ENCODE measurements at places on chromosomes 1 and 21.

DNA sequence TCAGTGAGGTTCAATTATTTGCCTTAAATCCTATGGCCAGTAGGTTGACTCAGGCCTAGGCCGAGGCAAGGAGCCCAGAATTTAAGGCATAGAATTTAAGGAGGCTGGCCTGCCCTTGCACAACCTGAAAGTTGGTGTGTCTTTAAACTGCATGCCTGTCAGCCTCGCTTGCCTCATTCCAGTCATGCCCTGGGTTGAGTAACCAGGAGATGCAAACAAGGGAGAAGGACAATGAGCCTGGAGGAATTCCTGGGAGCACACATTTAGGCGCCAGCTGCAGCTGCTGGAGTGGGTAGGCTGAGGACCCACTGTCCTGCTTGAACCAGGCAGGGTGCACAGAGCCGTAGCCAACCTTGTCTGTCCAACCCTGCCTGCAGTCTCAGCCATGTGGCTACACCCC is 11.7 kb downstream of the CD2 start:
- no peak for DNase-seq

- DNase-seq = no peak
Observed at GRCh38 chr1:199333180-199333579, 694.3 kb upstream of the NR5A2 start.

GRCh38 chr21:42027822-42028765 is 17.9 kb upstream of the ZBTB21 start:
- no peak for DNase-seq

DNA sequence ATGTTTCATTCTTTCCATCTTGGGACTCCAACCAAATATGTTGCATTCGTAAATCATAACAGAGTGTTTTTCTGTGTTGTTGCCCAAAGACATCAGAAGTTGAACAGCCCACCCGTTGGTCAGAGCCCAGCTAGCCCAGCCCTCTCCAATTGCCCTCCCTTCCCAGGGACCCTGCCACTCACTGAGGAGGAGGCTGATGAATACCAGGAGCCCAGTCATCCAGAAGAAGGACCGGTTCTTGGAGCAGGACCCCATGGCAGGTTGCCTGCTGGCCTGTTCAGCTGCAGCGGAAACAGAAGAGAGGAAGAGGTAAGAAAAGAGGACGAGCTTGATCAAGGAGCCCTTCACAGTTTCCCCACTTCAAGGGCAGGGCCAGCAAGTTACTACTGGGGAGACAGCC is 172.2 kb upstream of the ETV3 start:
- DNase-seq = no peak

DNA sequence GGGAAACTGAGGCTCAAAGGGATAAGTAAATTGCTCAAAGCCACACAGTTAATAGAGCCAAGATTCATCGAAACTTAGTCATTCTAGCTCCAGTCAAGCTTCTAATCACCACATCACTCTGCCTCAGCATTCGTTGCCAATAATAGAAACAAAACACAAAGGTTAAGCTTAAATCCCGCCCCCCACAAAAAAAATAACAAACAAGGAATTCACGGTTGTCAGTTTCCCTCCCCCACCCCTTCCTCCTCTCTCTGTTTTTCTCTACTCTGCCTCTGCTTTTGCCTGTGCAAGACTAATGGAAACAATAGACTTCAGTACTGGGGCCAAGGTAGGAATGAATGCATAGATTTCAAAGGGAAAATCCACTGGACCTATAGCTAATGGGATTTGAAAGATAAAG is 70.7 kb upstream of the ZNF644 start:
- DNase-seq = no peak

DNA sequence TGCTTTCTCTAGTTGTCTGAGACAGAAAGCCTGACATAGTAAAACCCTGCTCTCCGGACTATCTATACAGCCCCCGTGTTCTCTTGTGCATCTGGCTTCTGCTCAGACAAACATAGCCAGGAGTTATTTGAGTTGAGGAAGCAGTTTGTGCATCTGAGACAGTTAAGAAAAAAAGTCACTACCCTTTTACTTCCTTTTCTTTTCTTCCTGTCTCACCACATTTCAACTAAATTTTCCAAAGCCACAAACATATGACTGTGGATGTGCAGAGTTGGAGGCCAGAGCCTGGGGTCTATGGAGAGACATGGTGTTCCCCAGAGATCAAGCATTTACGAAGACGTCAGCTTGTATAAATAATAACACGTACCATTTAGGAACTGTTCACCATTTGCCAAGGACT is 158.5 kb upstream of the FGGY start:
- DNase-seq = no peak

DNA sequence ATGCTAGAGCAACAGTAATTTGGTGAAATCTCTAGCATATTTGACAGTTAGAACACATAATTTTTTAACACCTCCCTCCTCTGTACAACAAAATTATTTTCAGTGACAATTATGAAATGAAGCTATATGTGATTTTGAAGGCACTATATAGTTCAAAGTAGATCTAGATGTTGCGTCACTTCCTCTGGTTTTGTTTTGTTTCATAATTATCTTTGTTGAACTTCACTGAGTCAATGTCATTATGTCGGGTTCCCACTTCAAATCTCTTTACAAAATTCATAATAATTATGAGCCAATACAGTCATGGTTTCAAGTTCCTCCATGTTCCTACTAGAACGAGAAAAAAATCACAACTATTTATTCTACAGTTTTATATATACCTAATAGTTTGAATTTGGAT is 254.8 kb upstream of the PLXNA2 start:
- no peak for DNase-seq

DNA sequence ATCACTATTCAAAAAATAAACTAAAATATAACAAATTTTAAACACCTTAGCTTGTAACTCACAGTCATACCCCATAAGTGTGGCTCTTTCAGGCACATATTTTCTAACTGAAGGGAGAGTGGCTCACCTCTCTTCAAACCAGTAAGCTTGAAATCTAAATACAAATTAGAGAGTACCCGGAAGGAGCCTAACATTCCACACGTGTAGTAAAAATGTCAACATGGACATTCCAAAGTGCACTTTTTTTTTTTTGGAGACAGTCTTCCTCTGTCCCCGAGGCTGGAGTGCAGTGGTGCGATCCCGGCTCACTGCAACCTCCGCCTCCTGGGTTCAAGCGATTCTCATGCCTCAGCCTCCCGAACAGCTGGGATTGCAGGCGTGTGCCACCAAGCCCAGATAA is 275.6 kb upstream of the ADGRL2 start:
- no peak for DNase-seq

DNA sequence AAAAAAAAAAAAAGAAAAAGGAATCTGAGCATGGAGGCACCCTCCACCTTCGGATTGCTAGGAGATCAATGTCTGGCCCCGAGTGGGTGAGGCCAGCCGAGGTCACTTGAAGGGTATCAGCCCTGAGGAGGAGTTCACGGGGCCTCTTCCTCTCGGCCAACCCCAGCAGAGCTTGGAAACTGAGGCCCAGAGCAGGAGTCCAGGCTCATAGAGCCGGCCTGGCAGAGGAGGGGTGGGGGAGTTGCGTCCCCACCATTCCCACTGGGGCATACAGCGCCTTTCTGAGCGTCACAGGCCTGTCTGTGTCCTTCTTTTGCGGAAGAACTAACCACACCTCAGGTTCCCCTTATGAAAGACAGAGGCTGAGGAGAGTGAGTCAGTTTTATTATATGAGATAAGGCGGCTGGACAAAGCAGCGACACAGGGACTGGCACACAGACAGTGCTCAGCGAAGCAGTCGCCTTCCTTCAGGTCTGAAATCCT is 17.1 kb upstream of the EPHA2 start:
- DNase-seq = no peak

DNA sequence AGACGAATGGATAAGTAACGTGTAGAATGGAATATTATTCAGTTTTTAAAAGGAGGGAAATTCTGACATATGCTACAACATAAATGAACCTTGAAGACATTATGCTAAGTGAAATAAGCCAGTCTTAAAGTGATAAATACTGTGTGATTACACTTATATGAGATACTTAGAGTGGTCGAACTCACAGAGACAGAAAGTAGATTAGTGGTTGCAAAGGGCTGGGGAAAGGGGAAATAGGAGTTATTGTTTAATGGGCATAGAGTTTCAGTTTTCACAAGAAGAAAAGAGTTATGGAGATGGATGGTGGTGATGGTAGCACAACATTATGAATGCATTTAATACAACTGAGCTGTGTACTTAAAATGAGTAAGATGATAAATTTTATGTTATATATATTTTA is 14.7 kb upstream of the AHCYL1 start:
- DNase-seq = no peak

- DNase-seq = no peak
Observed at GRCh38 chr1:226734611-226735153, 4.4 kb downstream of the ITPKB start.

- DNase-seq = no peak
Observed at GRCh38 chr1:10917513-10918454, 94.7 kb upstream of the TARDBP start.

GRCh38 chr1:156060937-156061636 is at the start of gene RAB25:
RAB25 (plus strand) TSS chr1:156061160; CDS start chr1:156061401, 241 bp downstream.
- no peak for DNase-seq

GRCh38 chr1:162919034-162919433 is 58.1 kb upstream of the CCDC190 start:
- no peak for DNase-seq

DNA sequence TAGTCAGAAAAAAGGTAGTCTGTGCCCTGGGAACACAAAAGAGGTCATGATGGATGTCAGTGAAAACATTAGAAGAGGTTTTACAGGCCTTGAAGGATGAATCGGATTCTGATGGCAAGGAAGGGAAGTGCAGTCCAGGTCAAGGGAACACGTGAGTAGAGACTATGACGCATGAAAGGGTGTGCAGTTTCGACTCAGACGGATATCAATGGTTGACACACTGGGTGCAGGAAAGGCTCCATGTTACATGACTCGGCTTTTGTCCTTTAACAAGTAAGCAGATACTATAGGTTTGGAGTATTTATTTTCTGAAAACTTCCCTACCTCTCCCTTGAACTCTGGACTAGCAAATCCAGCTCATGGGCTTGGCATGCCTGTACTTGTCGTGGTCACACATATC is 55.3 kb downstream of the SEC16B start:
- DNase-seq = no peak

DNA sequence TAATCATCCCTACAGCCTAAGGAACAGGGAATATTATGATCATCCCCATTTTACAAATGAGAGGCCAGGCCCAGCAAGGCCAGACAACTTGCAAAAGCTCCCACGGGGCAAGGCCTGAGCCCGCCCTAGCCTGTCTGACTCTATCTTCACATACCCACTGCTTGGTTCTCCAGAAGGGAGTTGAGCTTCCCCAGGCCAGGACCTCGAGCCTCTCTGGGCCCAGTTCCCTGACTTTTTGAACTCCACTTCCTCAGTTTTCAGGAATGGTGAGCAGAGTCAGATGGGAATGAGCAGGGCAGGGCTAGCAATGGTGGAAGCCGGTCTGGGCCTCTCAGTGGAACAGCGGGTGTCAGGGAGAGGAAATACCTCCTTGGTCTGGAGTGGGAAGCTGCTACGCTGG is 39.3 kb downstream of the CACNA1S start:
- no peak for DNase-seq

GRCh38 chr1:116335850-116336624 is 37.0 kb upstream of the ATP1A1 start:
- DNase-seq = no peak

DNA sequence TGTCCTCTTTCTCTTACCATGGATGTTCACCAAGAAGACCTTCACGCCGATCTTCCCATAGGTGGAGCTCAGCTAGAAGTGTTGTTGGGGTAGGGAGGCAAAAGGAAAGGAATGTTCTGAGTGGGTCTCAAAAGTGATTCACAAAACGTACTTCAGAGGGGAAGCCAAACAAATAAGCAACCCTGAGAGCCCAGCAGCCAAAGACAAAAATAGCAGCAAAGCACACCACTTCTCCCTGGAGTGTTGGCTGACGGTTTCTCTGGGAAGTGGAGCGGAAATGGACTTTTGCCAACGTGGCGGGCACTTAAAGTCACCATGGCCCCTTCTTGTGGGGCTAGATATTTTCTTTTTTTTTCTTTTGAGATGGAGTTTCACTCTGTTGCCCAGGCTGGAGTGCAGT is 23.1 kb downstream of the SLC26A9 start:
- no peak for DNase-seq

GRCh38 chr1:191869790-191870312 is 288.4 kb upstream of the RGS18 start:
- DNase-seq = no peak

GRCh38 chr1:41640141-41640751 is 155.8 kb upstream of the EDN2 start:
- no peak for DNase-seq

- no peak for DNase-seq
Observed at GRCh38 chr1:218775501-218776021, 398.1 kb upstream of the LYPLAL1 start.

DNA sequence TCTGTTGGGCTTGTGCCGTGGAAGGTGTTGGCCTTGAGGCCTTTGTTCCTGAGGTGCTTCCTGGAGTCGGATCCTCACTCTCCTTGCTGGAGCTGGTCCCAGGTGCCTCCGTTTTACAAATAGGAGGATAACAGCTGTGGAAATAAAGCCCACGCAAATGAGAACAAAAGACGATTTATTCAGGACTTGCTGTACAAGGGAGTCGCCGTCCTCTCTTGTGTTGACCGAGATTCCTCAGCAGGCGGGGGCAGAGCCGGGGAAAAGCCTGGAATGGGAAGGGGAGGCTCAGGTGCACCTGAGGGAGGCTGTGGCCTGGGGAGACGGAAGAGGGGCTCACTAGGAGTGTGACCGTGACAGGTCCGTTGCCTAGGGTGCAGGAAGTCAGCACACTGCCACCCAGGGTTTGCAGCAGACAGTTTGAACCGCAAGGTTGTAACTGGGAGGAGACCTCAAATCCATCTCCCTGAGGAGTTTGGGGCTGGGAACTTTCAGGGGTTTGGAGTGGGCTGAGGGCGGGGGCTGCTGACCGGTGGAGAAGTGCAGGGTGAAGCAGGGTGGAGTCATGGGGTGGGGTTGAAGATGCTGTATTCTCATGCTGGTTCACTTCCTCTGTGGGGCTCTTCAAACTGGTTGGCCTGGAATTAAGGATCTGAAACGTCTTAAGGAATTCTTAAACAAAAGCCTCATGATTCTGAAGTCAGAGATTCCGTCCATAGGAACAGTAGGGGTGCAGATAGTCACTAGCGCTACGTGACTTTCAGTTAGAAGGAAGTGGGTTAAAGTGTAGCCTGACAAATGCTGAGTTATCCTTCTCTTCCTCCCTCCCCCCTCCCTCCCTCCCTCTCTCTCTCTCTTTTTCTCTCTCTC is 2.6 kb upstream of the CSTB start:
- DNase-seq = no peak

DNA sequence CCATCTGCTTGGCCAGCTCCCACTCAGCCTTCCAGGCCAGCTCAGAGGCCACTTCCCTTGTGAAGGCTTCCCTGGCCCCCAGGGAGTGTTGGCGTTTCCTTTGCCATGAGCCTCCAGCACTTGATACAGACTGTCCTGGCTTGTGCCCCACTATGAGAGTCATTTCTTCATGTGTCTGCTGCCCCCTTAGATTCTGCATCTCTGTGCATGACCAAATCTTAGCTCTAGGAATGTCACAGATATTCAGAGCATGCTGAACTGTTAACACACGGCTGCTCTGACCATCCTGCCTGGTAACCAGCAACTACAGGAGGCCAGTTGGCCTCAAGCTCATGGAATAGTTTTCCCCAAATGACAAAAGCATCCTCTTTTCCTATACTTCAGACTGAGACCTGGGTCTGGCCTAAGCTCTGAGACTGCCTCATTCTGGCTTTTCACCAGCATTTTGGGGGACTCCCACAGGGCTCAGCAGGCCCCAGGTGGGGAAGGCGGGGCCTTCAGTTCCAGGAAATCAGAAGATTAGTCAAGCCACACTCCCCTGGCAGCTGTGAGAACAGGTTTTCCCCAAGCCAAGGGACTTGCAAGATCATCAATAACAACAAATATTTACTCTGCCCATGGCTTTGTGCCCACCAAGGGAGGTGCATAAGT is 182.6 kb upstream of the EDN2 start:
- no peak for DNase-seq

GRCh38 chr1:60848583-60849188 is 233.7 kb upstream of the NFIA start:
- no peak for DNase-seq

Measured in GM19239 (cell line).